ENCODE measurements at places on chromosomes 12 and 14.

DNA sequence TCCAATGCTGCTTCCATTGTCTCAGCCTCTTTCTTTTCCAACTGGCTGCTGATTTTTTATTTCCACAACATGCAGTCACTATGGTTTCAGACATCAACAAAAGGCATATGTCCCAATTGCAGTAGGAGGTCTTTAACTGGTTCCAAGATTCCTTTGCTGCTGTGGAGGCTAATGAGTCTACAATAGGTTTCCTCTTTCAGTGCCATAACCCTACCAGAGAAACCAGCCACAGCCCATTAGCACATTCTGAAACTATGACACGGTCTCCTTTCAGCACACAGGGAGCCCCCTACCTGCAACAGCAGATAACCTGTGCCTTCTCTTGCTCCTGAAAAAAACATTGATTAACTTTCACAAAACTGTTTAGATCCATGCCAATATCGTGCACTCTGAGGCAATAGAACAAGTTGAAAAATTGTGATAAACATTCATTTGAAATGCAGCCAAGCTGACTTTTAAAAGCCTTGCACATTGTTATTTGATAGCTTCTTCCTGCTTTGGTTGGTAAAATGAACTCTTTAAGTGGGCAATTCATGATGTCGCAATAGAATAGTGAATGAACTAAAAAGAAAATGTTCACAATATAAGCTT lies 32.4 kb downstream of the PLEKHG7 start:
- DNase-seq: peak; percentile 88

DNA sequence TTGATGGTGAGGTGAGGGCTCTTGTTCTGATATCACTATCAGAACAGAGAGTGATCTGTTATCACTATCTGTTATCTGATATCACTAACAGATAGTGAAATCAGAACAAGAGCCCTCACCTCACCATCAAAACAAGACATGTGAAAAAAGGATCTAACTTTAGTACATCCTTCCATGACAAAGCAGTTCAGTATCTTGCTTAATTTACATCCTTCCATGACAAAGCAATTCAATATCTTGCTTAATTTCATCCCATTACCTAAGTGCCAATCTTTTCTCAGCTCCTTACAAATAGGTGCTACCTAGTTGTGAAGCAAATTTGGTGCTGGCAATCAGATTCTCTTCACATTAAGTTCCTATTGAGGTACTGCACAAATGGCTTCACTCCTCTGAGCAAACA lies 1865.6 kb upstream of the FLRT2 start:
- no peak for DNase-seq

- no peak for DNase-seq
These were observed 178.9 kb downstream of the KCNH5 start for GRCh38 chr14:62866376-62866775.

DNA sequence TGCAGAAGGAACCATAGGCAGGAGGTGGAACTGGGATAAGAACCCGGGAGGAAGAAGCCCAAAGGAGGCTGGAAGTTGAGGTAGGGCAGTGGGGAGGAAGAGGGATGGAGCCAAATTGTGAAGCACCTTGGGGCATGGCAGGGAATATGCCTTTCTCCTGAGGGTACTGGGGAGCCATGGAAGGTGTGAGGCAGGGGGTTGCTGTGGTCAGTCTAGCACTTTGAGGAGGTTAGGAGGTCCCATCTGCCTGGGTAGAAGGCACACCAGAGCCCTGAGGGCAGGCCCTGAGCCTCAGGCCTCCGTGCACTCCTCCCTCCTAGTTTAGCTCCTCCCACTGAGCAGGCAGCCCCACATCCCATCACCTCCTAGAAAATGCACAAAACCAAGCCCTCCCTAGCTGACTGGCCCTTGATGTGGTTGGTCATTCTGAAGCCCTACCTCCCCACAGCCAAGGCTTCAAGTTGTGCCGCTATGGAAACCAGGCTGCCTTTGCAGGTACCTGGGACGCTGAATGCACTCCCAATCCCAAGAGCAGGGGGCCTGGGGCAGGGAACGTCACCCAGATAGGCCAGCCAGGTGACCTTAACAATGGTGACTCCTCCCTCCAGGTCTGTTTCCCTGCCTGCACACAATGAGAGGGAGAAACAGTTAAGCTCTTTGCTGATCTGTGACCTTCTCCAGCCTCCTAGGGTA lies 15.1 kb downstream of the PHETA1 start:
- DNase-seq: no peak

- peak; percentile 17 for DNase-seq
These were observed 156.6 kb downstream of the TGFB3 start for GRCh38 chr14:75825147-75825592.

DNA sequence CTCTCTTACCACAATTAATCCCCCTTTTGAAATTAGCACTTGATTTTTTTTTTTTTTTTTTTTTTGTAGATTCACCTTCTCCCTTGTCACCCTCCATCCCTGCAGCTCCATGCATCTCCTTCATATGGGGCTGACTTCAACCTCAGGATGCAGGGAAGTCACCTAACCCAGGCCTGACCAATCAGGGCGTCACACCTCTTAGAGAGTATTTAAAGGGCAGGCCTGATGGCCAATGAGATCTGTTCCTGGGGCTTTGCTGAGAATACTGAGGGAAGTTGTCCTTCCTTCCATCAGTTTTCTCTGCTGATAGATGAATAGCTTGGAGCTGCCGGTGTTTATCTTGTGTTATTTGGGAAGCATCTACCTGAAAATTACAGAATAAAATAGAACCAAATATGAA lies 1104.7 kb upstream of the TMEM132C start:
- no peak for DNase-seq

Measured in foreskin fibroblast (primary cell).